ENCODE measurements at places on chromosomes 5 and 9.

- DNase-seq = no peak
These were observed 108.5 kb downstream of the NFIB start for GRCh38 chr9:14205463-14205862.

DNA sequence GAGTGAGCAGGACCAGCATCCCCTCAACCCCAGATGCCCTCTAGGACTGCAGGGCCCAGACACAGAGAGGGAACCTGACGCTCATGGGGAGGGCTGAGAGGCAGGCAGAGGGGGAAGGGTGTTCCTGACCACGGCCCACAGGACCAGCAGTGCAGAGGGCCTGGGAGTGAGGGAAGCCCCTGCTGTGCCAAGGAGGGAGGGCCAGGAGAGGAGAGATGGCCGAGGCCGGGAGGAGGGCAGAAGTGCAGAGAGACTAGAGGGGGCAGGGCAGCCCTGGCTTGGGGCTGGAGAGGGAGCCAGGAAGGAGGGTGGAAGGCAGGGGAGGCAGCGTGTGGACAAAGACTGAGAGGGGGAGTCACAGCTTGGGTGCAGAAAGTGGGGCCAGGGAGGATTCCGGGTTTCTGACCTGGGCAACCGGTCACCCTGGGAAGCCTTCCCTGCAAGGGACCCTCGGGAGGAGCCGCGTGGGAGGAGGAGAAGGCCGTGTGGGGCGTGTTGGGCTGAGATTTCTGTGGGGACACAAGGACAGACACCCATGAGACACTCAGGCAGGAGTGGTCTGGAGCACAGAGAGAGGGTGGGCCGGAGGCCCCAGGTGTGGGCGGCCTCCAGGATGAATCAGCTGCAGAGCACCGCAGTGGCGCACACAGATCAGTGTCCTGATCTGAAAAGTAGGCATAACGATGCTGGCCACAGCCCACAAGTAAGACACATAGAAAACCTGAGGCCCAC is 117.5 kb downstream of the ADAMTS2 start:
- DNase-seq = no peak

GRCh38 chr9:132732326-132733259 is 62.3 kb downstream of the GTF3C4 start:
- DNase-seq = no peak

GRCh38 chr9:35311891-35312639 is 150.3 kb downstream of the UNC13B start:
- no peak for DNase-seq

GRCh38 chr5:33398501-33398900 is 42.3 kb upstream of the TARS1 start:
- no peak for DNase-seq

GRCh38 chr9:97474372-97474925 is 27.0 kb upstream of the TMOD1 start:
- DNase-seq = no peak

GRCh38 chr9:69671311-69671878 is 776 bp downstream of the APBA1 start:
- peak; percentile 80 for DNase-seq

- peak; percentile 44 for DNase-seq
These were observed 464 bp downstream of the GDF9 start for GRCh38 chr5:132865668-132866341.

DNA sequence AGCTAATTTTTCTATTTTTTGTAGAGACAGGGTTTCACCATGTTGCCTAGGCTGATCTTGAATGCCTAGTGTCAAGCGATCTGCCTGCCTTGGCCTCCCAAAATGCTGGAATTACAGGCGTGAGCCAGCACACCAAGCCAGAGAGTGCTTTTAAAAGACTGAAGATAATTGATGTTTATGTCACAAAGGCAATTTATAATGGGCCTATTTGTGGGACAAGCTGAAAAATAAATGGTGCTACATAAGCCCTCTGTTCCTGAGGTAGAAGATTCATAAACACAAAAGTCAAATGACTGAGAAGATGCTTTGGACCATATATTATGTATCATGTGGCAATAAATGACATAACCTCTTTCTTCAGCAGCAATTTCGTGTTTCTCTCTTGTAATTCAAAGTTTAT is 329.6 kb downstream of the GABRB2 start:
- DNase-seq = no peak

GRCh38 chr5:125151150-125151900 is 404.9 kb upstream of the ZNF608 start:
- peak; percentile 72 for DNase-seq

DNA sequence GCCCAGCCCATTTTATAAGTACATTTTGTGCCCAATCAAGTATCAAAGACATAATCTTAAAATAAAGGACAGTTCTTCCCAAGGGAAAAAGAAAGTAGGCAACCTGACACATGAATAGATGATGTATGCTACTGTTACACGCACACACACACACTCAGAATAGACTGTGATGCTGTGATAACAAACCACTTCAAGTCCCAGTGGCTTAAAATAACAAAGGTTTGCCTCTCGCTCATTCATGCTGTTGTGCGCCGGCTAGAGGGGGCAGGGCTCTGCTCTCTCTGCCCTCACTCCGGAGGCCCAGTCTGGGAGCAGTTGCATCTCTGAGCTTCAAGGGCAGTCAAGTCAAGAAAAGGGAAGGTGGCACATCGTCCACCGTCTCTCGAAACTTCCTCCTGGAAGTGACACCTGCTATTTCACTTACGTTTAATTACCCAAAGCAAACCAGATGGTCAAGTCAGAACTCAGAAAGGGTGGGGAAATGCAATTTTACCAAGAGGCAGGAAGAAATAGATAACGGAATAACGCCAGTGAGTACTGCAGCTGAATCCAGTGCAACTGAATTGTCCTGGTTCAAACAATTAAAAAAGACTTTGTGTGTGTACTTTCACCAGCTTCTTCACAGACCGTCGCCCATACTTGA is 43.3 kb downstream of the ANKRD33B start:
- no peak for DNase-seq

DNA sequence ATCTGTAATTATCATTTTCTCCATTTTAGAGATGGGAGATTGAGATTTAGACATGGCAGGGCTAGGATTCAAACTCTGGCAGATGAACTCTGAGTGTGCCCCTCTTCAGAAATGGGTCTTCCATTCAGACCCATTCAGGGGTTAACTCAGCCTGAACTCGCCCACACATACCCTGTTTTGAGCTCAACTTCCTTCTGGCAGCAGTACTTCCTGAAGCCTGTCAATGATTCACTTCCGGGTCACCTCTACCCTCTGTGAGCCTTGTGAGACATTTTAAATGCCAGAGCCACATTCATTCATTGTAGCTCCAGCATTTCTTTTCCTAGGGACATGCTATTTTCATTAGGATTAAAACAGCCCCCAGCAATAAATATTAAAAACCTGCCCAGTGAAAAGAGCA is 209.3 kb upstream of the SLC24A2 start:
- DNase-seq = no peak

DNA sequence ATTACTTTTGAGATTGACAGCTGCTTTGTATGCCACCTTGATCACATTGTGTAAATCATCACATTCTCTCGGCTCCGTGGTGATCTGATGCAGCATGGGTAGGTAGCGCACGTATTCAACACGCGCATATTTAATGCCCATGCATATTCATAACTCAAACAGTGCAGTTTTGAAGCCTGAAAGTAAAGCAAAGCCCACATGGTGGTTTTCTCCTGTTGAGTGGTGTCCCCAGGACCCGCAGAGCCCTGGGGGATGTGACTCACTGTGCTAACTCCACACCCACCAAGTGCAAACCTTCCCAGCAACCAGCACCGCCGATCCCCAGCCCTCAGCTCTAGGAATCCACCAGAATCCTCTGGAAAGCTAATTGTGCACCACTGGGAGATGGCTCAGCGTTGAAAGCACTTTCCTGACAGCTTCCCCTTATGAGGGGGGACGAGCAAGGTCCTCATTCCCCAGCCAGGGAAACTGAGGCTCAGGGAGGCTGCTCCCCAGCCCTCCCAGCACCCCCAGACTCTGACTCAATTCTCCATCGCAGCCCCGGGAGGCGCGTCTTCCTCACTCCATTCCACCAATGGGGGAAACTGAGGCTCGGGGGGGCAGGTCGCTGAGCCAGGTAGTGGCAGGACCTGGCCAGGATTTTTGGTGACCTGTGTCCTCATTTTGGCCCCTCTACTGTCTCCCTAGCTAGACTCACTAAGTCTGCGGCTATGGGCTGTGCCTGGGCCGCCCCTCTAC is 46.4 kb downstream of the SARDH start:
- DNase-seq = no peak

GRCh38 chr9:133643362-133643755 is 7.2 kb downstream of the DBH start:
- no peak for DNase-seq

GRCh38 chr9:89420397-89421178 is 77.3 kb downstream of the SEMA4D start:
- no peak for DNase-seq

DNA sequence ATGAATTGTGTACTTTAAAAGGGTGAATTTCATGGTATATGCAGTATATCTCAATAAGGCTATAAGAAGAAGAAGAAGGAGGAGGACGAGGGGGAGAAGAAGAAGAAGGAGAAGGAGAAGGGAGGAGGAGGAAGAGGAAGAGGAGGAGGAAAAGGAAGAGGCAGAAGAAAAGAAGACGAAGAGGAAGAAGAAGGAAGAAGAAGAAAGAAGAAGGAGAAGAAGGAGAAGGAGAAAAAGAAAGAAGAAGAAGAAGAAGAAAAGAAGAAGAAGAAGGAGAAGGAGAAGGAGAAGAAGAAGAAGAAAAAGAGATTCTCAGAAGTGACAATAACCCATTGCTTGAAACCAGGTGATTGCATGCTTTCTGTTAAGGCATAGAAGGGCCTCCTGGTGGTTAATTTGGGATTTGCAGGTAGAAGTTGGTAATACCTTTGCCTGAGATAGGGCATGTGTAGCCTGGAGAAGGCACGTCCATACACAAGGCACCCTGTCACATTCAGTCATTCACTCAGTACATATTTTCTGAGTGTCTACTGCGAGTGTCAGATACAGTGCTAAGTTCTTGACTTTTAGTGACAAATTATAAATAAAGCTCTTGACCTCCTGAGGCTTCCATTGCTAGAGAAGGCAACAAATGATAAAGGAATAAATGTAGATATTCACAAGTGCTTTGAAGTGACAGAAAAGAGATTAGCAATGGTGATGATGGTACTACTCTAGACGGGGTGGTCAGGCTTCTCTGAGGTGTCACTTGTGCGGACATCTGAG is 231.3 kb downstream of the NPR3 start:
- DNase-seq = no peak

DNA sequence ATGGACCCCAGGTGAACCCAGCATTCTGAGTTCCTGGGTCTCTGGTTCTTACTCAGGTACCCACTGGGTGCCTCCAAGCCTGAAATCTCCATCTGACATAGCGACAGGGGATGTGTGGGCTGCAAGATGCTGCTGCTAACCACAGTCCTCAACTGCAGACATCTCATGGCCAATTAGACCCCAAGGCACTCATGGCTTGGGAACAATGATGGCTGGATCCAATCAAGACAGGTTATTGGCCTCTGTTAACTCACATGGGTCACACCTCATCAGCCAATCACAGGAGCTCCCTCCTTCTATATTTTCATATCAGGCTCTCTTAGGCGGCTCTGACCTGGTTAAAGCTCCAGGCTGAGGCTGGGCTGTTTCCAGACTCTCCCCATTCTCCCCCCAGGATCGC is 57.0 kb downstream of the CXXC5 start:
- DNase-seq = no peak

DNA sequence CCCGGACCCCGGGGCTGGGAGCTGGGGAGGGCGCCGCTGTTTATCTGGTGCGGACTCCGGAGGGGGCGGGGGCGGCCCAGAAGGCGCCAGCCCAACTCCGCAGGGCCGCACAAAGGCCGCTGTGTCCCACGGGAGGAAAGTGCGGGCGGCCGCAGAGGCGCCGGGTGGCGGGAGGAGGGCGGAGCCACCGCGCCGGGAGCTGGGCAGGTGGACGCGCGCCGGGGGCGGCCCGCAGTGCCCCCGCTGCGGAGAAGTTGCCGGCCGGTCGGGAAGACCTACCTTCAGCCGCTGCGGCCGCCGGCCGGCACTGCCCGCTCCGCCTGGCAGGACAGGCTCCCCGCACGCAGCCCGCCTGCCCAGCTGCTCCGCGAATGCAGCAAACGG is 43.6 kb downstream of the NACC2 start:
- DNase-seq = peak; percentile 63

DNA sequence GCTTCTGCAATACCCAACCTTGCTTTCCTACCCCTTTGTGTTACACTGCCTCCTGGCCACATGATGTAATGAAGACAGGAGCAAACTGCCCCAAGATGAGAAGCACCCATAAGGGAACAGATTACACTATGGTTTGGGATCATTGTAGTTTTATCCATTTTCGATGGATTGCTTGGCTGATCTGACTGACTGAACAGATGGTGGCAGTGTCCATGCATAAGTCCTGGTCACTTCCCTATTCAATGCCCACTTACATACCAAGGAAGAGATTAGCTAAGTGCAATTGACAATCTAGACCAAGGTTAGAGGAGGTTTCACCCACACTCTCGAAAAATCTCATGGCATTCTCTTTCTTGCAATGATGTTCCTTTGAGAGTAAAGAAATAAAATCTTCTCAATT is 319.9 kb downstream of the RAB3C start:
- no peak for DNase-seq

DNA sequence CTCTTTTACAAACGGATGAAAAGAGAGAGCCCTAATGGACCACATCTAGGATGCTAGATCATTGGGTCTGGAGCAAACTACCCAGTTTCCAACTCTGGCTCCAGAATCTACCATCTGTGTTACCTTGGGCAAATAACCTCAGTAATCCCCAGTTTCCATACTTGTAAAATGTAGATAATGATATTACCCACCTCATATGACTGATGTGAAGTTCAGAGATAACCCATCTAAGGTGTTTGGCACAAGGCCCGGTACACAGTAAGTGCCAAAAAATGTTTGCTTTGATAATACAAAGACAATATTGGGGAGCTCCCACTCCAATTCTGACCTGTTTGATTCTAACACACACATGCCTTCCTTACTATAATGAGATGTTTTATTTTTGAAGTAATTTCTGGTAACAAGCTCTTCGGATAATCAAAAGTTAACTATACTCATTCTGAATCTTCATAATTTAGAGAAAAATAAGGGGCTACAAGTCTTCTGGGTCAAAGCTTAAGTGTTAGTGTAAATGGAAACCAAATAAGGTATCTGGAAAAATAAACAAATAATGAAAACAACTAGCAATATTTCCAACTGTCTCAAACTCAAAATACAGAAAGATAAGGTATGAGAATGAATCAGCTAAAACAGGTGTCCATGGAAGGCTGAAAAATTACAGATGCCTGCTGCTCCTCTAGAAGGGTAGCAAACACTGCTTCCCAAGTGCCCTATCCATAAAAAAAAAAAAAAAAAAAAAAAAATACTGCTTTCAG is 30.4 kb downstream of the ELL2 start:
- no peak for DNase-seq

DNA sequence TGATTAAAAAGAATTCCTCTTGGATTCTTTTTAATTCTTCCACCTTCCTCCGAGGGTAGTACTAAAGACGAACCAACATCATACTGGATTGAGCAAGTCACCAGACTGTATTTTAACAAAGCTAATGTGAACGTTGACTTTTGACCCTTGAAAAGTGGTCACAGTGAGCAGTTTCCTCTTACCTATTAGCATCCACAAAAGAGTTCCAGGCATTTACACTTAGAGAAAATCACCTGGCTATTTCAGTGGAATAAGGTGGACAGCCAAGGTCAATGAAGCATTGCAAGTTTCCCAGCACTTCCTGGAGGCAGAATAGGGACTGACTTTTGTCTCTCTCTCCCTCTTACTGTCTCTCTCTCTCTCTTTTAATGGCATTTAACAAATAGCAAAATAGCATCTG is 145.1 kb upstream of the DAB2 start:
- DNase-seq = no peak

- DNase-seq = no peak
These were observed 12.3 kb upstream of the SPOUT1 start for GRCh38 chr9:128841694-128842492.

- peak; percentile 72 for DNase-seq
These were observed 177.2 kb downstream of the GADD45G start for GRCh38 chr9:89781838-89782540.

GRCh38 chr5:83321483-83322055 is 150.0 kb upstream of the VCAN start:
- no peak for DNase-seq

Measured in pons (tissue), 1 donor.